NCI-H2171 (cell line): ENCODE measurements at places on chromosomes 13 and 19.

GRCh38 chr13:94706843-94707399, 5.4 kb downstream of the SOX21 start:
- DNase-seq: no peak

GRCh38 chr19:53874606-53874990, 6.9 kb downstream of the MYADM start:
- no peak for DNase-seq

GRCh38 chr13:37230346-37230745, 124.9 kb upstream of the CSNK1A1L start:
- DNase-seq: no peak

DNA sequence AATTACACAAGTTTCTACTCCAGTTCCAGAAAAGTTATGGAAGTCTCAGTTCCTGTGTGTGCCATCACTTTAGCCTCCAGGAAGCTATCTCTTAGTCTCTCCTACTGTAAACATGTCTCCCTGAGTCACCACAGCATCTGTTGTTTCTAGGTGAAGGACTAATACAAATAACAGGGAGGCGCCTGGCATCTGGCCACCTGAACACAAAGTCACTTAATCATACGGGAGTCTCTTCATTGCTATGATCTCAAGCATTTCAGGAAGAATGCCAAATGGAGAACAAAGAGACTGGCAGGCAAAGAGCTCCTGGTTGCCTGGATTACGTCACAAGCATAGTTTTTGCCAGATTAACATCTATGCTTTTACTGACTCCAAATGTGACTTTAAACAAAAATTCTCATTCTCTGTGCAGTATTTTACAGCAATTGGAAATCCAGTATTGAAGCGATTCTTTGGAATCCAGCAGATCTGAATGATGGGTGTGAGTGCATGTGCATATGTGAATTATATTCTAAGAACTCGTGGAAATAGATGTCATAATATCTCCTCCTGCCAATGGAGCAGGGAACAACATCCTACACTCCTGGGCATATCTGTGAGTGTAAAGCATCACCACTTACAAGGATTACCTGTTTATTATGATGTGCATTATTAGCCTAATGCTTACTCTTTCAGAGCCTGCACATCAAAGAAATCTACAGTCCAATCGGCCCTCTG, 572.8 kb downstream of the PCDH9 start:
- peak; percentile 98 for DNase-seq

- DNase-seq: no peak
These were observed 86.7 kb downstream of the ZAR1L start for GRCh38 chr13:32228330-32229041.

- no peak for DNase-seq
These were observed 81.2 kb upstream of the WASF3 start for GRCh38 chr13:26476111-26476781.

GRCh38 chr13:110546926-110547325, 14.6 kb downstream of the RAB20 start:
- DNase-seq: no peak

- no peak for DNase-seq
These were observed 66.1 kb downstream of the ATP7B start for GRCh38 chr13:51945149-51945548.

DNA sequence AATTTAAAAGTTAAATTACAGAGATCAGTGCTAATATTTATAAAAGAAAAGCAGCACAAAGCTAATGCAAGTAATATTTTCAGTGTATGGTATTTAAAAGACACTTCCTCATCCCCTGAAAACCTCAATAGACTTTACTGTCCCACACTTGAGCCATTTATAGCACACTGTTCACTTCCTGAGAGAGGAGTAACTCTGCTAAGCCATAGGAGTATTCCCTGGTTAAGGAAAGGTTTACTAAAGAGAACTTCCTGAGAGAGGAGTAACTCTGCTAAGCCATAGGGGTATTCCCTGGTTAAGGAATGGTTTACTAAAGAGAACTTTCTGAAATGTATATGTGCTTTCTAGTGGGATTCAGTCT, 159.4 kb downstream of the NHLRC3 start:
- DNase-seq: no peak

GRCh38 chr13:79913141-79913827, 427.6 kb downstream of the SPRY2 start:
- DNase-seq: no peak

GRCh38 chr19:2326699-2327360, 1.6 kb downstream of the LSM7 start:
- DNase-seq: no peak

GRCh38 chr13:98278068-98278724, 101.1 kb upstream of the RNF113B start:
- no peak for DNase-seq

DNA sequence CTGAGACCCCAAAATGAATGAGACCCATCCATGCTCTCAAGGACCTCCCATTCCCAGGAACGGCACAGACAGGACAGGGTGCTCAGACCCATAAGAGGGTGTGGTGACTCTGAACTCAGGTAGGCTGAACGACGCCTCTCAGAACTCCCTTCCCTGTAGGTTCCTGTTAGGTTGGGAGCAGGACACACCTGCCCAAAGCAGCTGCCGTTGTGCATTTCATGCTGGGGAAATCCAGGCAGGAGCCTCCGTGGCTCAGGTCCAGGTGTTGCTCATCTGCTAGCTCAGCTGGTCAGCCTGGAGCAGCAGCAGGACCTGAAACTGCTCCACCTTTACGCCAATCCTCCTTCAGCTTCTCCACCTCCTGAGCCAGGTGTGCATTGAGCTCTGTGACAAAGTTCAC, 19.1 kb upstream of the TEX101 start:
- no peak for DNase-seq

DNA sequence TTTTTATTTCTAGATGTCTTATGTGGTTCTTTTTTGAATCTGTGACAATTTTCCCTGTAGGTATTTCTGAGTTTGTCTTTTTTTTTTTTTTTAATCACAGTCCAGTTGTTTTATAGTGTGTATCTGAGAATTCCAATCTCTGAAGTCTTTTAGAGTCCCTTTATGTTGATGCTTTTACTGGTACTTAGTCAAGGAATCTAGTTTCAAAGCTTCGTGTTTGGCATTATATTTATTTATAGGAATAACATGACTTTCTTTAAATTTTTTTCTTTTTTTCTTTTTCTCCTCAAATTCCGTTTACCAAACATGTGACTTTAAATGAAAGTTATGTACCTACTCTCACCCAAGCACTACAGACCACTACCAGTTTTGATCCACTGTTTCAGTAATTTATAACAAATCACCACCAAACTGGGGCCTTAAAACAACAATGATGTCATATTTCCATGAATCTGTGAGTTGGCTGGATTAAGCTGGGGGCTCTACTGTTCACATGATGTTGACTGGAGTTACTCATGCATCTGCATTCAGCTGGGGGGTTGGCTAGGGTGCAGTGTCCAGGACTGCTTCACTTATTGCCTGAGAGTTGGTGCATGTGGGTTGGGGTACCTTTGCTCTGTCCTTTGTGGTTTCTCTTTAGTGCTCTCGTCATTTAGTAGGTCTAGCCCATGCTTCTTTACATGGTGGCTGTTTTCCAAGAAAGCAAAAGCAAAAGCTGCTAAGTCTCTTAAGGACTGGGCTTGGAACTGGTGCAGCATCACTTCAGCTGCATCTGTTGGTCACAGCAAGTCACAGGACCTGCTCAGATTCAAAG, 22.3 kb downstream of the KCTD4 start:
- DNase-seq: no peak

DNA sequence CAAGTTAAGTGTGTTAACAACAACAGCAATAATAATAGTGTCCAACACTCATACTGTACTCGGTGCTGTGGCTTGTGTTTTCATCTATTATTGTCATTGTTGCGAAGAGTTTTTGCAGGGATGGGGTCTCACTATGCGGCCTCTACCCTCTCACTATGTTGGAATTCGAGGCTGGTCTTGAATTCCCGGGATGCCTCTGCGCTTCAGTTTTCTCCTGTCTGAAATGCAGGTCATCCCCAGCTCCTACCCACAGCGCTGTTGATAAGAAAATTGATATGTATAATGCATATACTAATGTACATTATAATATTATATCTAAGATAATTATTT, 4.9 kb upstream of the SBK3 start:
- DNase-seq: no peak

GRCh38 chr13:41268764-41269163, 5.4 kb upstream of the MTRF1 start:
- no peak for DNase-seq

GRCh38 chr19:55369653-55370304, 484 bp downstream of the IL11 start:
- peak; percentile 28 for DNase-seq

DNA sequence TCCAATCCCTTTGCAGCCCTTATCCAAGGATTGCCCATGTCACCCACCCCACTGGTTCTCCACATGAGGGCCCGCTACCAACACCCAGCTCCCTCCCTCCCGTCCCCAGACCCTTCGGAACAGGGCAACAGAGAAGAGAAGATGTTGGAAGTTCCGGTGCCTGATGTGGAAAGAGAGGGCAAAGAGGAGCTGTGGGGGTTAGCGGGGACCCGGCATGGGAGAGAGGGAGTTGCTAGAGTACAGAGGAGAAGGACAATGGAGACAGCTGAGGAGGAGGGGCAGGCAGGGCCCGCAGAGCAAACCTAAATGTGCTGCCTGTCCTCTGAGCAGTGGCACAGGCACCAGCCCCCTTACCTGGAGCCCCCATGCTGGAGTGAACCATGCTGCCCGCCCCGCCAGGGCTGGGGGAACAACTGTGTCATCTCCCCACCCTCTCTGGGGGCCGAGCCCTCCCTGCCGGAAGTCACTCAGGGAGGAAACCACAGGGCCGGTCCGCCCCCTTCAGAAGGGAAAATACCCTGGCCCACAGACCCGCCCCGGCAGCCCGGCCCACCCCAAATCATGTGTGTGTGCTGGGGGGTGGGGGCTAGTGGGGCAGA, at the start of gene POU2F2:
POU2F2 (minus strand) TSS at position 417 of the 599 bp plus-strand sequence; CDS start at position 382, 35 bp downstream.
- DNase-seq: no peak

DNA sequence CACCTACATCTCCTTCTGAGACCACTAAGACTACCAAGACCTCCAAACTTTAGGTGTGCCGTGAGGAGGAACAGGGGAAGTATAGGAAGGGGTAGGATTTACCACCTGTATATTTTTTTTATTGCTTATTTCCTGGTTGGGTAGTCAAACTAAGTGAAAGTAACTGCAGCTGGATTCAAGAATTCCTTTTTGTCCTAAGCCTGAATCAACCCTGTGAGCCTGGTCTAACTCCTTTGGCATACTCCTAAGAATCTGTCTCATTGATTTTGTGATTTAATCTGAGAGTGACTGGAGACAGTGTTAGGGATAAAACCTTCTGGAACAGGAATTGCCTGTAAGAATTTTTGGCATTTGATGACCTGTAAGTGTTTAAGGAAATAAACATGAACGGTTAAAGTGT, 523.5 kb upstream of the MIR17HG start:
- no peak for DNase-seq

- DNase-seq: no peak
These were observed 40.7 kb downstream of the MZT1 start for GRCh38 chr13:72686766-72687165.

DNA sequence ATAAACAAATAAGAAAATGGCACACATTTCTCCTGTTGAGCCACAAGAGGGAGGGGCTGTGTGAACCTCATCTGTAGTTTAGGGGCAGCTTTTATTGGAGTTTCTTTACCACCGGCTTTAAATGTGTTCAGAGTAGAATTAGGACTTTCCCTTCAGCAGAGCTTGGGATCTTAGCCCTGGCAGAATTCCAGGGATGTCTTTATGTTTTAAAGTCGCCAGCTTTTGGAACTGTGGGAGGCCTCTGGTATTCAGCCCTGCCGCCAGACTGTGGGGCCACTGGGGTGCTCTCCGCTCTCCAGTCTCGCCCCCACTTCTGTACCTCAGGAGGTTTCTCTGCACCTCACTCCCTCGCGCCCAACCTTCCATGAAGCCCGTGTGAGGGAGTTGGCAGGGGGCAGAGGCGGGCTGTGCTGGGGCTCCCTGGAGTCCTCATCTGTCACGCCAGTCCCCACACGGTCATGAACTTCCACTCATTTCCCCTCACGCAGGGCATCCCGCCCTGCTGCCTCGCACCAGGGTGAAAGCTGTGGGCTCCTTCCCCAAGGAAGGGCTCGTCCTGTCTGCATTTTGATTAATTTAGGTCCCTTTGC, 31.5 kb downstream of the CCDC8 start:
- no peak for DNase-seq

GRCh38 chr19:4966591-4966990, 2.3 kb upstream of the KDM4B start:
- no peak for DNase-seq

DNA sequence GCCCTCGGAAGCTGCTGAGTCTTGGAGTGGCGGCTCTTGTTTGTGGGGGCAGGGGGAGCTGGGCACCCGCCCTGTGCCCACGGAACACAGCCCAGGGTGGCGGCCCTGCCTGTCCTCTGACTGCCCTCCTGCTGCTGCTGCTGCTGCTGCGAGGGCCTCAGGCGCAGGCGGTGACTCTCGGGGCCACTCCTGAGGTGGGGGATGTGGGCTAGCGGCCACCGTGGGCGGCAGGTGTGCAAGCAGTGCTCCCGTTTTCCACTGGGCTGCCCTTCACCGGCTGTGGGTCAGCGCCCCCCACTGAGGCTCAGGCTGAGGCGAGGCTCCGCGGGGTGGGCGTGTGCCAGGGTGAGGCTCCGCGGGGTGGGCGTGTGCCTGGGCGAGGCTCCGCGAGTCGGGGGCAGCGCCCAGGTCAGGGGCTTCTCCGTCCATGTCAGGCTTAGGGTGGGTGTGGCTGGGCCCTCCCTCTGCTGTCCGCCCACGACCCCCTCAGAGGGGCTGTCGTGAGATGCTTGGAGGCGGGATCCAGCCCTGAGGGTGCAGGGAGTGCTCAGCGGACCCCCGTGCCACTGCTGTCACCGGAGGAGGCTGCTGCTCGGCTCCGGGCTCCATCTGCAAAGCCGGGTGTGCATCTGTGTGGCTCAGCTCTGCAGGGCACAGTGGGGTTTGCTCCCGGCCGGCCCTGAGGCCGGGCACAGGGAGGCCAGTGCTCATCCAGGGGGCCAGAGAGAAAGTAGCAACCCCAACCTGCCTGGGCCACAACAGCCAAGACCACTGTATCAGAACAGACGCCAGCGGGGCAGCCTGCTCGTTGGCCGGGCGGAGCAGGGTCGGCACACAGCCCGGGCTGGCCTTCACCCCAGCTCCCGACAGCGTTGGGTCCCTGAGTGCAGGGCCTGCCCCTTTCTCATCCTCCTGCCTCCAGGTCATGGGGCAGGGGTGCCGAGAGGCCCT, 14.5 kb downstream of the CSNK1G2 start:
- no peak for DNase-seq

- DNase-seq: no peak
These were observed 1199.7 kb downstream of the DIAPH3 start for GRCh38 chr13:58964048-58964447.

GRCh38 chr19:19451429-19452242, 46.2 kb downstream of the GATAD2A start:
- DNase-seq: no peak

- no peak for DNase-seq
These were observed 114.5 kb downstream of the URI1 start for GRCh38 chr19:30056580-30056979.

DNA sequence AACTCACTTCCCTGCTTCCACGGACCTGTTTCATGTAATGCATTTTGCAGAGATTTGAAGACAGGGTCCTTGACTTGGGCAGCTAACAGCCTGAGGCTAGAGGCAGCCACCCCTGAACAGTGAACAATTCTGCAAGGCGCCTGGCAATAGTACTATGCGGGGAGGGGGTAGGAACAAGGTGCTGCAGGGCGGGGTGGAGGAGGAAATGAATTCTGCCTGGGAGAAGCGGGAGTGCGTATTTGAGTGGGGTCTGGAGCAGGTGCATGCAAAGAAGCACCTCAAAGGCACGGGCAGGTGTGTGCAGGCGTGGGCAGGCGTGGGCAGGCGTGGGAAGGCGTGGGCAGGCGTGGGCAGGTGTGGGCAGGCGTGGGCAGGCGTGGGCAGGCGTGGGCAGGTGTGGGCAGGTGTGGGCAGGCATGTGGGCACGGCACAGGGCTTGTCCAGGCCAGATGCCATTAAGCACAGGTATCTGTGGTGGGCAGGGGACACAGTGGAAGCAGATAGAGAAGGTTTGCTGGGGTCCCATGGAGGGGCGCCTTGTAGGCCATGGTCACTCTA, 130.4 kb upstream of the GJB6 start:
- DNase-seq: no peak
